ENCODE measurements at places on chromosomes 4 and X.

DNA sequence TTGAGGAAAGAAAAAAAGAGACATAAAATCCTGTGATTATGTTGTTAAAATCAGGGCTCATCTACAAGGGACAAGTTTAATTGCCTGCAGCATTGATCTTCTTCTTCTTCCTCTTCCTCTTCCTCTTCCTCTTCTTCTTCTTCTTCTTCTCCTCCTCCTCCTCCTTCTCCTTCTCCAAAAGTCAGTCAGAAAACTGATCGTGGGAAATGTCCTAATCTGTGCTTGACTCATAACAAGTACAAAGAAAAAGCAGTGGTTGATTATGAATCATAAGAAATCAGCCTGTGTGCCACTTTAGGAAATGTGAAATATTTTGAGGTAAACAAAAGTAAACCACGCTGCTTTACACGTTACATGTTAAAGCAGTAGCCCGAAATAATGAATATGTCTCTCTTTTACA, 2.7 kb upstream of the ATP10D start:
- peak; percentile 52 for DNase-seq

- DNase-seq: no peak
These were observed 225.3 kb downstream of the PPP3CA start for GRCh38 chr4:101122019-101122418.

GRCh38 chr4:114729068-114729738, 130.6 kb downstream of the UGT8 start:
- no peak for DNase-seq

DNA sequence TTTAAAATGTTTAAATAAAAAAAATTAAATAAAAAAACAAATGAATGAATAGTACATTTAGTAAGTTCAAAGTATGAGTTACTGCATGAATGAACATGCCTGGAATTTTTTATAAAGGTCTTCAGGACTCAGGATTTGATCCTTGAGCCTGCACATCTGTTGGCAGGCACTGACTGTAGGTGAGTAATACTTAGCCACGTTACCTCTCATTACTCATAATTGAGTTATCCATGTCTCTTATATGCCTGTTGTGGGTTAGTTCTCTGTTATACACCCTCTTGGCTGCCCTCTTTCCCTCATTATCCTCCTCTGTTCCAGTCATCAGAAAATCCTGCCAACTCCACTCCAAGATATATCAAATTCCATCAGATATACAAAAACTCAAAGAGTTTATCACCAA, 276.0 kb downstream of the FBXW7 start:
- no peak for DNase-seq

- no peak for DNase-seq
These were observed 147.2 kb upstream of the RBPJ start for GRCh38 chr4:26173619-26174018.

- peak; percentile 65 for DNase-seq
These were observed 84.6 kb downstream of the RELL1 start for GRCh38 chr4:37601531-37601930.

DNA sequence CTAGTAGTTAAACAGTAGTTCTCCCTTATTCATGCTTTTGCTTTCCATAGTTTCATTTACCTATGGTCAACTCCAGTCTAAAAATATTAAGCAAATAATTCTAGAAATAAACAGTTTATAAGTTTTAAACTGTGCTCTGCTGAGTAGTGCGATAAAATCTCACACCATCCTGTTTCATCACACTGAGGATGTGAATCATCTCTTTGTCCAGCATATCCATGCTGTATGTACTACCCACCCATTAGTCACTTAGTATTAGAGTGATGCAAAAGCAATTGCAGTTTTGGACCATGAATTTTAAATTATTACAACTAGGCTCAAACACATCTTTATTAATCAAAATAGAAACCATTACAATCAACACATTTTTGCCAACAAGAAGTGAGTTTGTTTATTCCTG, 187.4 kb downstream of the TEX13C start:
- no peak for DNase-seq

GRCh38 chr4:186724058-186724863, 605 bp upstream of the FAT1 start:
- DNase-seq: no peak

DNA sequence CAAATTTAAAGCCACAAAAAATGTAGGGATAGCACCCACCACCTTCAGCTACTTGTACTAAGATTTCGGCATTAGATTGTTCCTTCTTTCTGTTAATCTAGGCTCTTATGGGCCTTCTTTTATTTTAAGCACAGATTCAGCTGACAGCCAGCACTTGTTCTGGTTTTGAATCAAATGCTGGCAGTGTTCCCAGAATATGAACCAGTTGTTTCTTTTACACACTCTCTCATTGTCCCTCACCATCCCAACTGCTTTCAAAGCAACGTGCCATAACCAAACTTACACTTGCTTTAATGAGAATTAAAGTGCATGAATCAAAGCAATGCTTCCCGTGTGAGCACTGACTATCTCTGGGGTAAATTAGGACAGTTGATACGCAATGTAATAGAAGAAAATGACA, 744.5 kb upstream of the FAM241A start:
- DNase-seq: no peak

- DNase-seq: no peak
These were observed 116.7 kb upstream of the TEX13D start for GRCh38 chrX:124215786-124216185.

DNA sequence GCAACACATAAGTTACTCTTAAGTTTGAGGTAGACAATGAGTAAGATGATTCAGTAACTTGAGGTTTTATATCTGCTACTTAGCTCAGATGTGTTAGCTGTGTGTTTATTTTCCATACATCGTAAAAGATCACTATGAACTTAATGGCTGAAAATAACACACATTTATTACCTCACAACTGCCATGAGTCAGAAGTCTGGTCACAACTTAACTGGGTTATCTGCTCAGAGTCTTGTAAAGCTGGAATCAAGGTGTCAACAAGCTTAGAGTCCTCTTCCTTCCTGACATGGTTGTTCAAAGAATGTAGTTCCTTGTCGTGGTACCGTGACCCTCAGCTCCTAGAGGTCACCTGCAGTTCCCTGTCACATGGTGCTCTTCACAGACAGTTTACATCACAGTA, 204.9 kb upstream of the MAGEB2 start:
- no peak for DNase-seq

DNA sequence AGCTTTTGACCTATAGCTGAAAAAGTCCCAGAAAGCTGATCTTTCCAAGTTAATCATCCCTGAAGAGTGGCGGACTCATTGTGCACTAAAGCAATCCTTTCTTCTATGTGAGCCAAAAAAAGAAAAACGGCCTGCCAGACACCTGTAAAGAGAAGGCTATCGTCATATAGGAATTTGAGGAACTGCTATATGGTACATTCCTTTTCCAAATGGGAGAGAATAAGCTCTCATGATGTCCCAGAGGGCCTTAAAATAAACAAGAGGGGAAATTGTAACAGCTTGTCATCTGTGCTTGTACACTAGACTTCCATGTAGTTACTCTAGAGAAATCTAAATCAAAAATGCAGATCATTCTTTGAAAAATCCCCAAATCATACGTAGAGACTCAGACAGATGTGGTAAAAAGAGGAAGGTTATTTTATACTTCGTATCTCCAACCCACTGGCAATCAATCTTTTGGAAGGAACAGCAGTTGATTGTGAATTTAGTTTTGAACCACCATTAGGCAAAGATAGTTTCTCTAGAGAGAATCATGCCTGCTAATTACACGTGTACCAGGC, 26.1 kb downstream of the GPR174 start:
- no peak for DNase-seq

- DNase-seq: no peak
These were observed 79.4 kb downstream of the FAT1 start for GRCh38 chr4:186644311-186644638.

Data from inflammatory macrophage treated with lipopolysaccharide for 1 hour (primary cell).